Upper lobe of left lung (tissue), 6 donors: ENCODE measurements at places on chromosomes 1 and 21. TPM values are rescaled to one million over a fixed set of nuclear protein-coding genes. Genes with fewer than 3 reads are reported as not detected.

The LMOD1 gene
- 28.1 TPM for total RNA-seq

The DNAJC6 gene
- total RNA-seq = 5.1 TPM

The HSD3B2 gene
- total RNA-seq = not detected

The SIM2 gene
- total RNA-seq = not detected

The PTPRU gene
- 67.6 TPM for total RNA-seq

The ZNF593OS gene
- not detected for total RNA-seq

The CHI3L2 gene
- 13.2 TPM for total RNA-seq

The KRTAP13-2 gene
- total RNA-seq = not detected

The HSD3B1 gene
- not detected for total RNA-seq

The TMEM51 gene
- 6.3 TPM for total RNA-seq

- DNase-seq = no peak
Observed at GRCh38 chr1:202329891-202330290, 11.8 kb downstream of the UBE2T start.

GRCh38 chr1:20409012-20409411 is 77.0 kb downstream of the CAMK2N1 start:
- DNase-seq = no peak

DNA sequence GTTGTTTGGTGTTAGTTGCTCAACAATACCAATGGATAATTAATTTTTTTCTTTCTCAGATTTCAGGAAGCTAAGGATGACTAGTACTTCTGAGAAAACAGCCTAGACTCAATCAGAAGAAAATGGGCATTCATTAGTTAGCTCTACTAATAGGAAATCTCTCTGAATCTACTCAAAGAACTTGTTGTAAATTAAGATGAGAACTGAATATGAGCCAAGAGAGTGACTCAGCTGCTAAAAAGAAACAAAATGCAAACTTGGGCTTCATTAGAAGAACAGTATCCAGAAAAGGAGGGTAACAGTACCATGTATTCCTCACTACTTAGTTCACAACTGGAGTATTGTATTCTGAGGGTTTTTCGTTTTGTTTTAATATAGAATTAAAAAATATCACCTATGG is 12.5 kb downstream of the FOXJ3 start:
- no peak for DNase-seq

DNA sequence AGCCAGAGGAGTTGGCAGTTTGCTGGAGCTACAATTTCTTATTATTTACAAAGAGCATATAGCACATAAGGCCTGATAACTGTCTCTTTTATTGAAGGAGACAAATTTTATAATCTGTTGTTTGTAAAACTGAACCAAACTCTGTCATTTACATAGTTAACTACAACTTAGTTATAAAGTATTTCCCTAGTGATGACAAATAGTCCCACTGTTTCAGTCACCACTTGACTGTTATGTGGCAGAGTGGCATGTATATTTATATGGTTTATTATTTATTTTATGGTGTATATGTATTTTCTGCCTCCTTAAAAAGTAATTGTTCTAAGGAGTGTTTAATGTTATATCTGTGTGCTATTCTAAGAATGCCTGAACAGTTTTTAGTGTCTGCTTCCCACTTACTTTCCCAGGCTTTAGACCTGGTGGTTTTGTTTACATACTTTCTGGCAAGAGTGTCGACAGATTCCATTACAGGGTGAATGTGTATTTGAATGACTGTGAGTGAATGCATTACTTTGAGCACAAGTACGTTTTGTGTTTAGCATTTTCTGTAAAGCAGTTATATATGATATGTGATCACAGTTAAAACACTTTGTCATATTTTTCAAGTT is 10.0 kb downstream of the TSEN15 start:
- DNase-seq = no peak

- no peak for DNase-seq
Observed at GRCh38 chr1:234396871-234397270, 23.6 kb downstream of the COA6 start.

GRCh38 chr1:209160230-209160629 is 423.3 kb upstream of the CAMK1G start:
- no peak for DNase-seq

- no peak for DNase-seq
Observed at GRCh38 chr1:36285443-36286101, 20.6 kb upstream of the SH3D21 start.

DNA sequence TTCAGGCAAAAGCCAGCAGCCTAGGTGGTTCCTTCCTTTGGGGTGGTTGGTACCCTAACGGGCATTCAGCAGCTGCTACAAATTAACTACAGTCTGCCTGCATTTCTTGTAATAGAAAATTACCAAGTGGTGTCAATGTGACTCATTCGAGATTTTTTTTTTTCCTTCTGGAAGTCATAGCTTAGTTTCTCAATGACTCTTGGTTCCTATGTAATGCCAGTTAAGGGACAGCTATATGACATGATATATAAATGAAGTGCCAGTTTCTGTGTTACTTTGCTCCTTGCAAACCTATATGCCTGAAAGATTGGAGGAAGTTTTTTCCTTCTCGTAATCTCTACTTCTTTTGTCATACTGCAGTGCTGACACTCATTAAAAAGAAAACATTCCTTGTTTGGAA is 2.6 kb downstream of the MGST3 start:
- no peak for DNase-seq

DNA sequence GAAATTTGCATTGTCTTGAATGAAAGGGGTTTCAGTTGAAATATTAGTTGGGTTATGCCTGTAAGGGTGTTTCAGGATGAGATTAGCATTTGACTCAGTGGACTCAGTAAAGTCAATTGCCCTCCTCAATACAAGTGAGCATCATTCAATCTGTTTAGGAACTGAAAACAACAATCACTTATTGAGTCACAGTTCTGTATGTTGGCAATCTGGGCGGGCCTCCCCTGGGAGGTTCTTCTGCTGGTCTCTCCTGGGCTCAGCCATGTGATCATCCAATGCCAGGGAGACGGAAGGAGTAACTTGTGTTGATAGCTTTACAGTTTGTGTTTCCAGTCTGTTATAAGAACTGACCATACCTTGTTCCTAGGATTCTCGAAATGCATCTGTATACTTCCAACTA is 262.9 kb upstream of the RUNX1 start:
- no peak for DNase-seq

DNA sequence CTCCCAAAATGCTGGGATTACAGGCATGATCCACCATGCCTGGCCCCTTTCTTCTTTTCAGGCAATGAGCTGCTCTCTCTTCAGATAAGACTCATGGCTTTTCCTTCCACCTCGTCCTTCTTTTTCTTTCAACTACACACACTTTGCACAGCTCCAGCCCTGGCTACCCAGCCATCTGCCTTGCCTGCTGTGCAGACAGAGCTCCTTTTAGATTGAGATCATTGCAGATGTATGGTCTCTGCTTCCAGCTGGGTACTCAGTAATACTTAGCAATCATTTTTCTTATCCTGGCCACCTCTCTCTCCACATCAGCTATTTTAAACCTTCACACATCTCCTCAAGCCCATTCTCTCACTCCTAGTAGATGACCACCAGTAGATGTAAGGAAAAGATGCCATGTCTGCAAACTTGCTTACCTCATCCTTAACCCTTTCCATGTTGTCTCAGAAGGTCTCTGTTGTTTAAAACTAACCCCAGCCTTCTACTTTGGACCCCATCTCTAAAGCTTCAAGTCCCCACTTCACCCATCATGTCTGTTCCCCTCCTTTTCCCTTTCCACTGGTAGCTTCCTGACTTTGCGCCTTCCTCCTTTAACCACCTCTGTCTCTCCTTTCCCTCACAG is 7.3 kb downstream of the RAB4A start:
- no peak for DNase-seq

- DNase-seq = no peak
Observed at GRCh38 chr1:100456880-100457279, 81.1 kb upstream of the GPR88 start.

- DNase-seq = no peak
Observed at GRCh38 chr21:15671188-15671587, 58.6 kb upstream of the USP25 start.

- no peak for DNase-seq
Observed at GRCh38 chr1:208681878-208682663, 437.9 kb upstream of the PLXNA2 start.

DNA sequence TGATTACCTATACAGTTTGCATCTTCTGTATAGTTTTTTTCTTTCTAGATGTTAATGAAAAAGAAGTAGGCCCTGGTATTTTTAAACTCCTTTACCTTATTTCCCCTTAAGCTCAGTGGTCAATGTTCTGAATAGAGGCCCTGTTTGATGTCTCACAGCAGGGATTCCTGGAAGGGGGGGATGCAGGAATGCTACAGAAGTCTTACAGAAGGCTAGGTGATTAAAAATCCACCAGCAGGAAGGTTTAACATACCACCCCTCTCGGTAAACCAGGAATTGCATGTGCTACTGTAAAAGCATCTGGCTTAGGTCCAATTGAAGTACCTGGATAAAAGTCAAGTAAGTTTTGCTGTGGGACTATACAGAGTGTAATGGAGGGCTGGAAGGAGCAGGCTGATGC is 78.3 kb downstream of the NOS1AP start:
- no peak for DNase-seq
